Stimulated activated CD4-positive, alpha-beta T cell treated with anti-CD3 and anti-CD28 coated beads, Interleukin-12 subunit alpha, Interleukin-12 subunit beta, amount 100 ng/mL, for 48 hours (primary cell): ENCODE measurements at places on chromosomes 4 and X.

GRCh38 chr4:126899331-126899801, 733.4 kb upstream of the INTU start:
- no peak for DNase-seq

DNA sequence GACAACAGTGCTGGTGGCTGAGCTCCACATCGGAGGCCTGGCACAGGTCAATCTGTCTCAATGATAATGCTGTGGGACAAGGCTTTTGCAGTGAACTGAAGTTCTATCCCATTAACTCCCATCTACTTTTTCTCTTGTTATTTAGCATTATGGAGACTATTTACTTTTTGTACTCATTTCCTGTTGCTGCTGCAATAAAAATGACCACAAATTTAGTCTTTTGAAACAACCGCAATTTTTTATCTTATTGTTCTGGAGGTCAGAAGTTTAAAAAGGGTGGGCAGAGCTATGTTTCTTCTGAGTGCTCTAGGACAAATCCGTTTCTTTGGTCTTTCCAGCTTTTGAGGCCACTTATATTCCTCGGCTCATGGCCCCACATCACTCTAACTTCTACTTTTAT, 111.0 kb upstream of the PITX2 start:
- DNase-seq, result no peak

- no peak for DNase-seq
Measured at GRCh38 chr4:77148078-77148477, 8.9 kb upstream of the CCNG2 start.

- no peak for DNase-seq
Measured at GRCh38 chrX:39112143-39112542, 310.9 kb downstream of the MID1IP1 start.

GRCh38 chr4:67380154-67380553, 165.1 kb downstream of the CENPC start:
- DNase-seq, result no peak

DNA sequence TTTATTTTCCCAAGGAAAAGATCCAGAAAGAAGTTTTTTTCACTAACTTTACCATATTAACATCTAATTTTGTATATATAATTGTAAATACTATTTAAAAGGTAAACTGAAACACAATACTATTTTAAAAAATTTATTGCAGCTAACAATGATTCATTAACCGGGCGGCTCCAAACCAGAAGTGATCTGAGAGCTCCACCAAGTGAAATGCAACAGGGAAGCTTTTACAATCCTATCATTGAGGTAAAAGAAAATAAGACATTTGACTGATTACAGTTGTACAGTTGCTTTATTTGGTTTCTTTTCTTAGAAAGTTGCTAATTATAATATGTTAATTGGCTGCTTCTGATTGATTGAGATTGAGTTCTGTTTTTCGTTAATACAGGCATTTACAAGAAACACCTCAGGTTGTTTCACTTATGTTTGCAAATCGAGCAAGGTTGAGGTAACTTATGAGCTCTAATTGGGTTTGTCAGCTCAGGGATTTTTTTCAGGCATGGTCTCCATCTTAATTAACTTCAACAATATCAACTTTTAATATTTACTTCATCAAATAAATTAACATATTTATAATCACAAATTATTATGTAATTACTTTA, 220.2 kb upstream of the UGT8 start:
- no peak for DNase-seq

DNA sequence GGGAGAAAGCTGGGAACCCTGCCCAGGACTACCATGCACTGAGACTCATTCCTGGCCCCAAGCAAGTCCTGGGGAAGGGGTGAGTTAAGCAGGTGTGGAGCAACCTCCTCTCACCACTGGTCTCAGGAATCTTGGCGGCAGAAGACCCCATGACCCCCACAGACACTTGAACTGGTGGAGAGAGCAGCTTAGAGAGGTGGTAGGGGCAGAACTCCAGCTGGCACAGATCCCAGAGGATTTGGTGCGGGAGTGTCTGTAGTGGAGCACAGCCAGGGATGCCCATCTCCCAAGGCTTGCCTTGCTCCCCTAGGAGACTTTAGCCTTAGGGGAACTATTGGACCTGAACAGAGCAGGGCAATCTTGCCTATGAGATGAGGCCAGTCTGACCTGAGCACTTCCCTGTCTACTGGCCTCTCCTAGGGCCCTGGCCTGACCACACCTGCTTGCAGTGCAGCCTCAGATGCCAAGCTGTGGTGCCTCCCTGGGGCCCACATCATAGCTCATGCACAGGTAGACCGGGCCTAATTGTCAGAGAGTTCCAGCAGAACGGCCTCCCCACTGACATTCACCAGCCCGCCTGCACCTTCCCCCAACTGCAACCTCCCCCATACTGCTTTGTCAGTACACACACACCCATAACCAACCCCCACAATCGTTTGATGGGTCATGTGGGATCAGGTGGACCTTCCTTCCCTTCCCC, 78.0 kb downstream of the NAA11 start:
- DNase-seq, result no peak

GRCh38 chr4:151459375-151459774, 50.4 kb downstream of the FHIP1A start:
- DNase-seq, result no peak

DNA sequence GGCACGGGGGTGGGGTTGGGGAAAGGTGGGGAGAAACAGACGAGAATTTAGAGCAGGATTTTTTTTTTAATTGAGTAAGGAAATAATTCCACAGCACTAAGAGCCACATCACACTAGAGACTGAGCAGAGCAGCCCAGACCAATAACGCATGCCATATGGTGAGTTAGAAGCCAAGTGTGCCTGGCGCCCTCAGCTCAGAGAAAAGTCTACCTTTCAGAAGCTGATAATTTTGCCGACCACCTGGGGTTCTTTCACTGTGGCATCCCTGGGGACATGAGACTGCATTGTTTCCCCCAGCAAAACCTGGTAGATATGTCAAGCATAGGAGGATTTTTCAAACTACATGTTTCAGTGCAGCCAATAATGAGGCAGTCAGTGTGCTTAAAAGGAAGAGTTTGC, 516.8 kb downstream of the SMARCA1 start:
- DNase-seq, result no peak

GRCh38 chr4:109390115-109390768, 43.4 kb upstream of the SEC24B start:
- no peak for DNase-seq

GRCh38 chrX:15820106-15821073, 30.1 kb downstream of the ZRSR2 start:
- no peak for DNase-seq

- no peak for DNase-seq
Measured at GRCh38 chr4:112245383-112245782, 13.8 kb downstream of the AP1AR start.

- no peak for DNase-seq
Measured at GRCh38 chr4:10003666-10004065, 17.6 kb downstream of the SLC2A9 start.

- no peak for DNase-seq
Measured at GRCh38 chr4:184437565-184438265, 36.6 kb downstream of the IRF2 start.

DNA sequence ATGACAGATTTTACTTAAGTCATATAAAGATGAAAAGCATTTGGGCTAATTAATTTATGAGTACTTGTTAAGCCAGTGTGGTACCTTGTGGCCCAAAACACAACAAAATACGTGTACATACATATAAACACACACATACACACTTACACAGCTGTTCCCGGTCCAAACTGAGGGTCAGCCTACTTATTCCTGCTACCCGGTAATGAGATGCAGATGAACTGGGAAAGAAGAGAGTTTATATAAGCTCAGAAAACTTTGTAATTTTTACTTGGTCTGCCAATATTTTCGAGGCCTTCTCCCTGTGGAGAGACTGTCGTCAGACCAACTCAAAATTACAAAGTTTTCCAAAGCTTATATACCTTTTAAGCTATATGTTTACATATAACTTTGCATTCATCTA, 25.8 kb upstream of the PBDC1 start:
- DNase-seq, result no peak

DNA sequence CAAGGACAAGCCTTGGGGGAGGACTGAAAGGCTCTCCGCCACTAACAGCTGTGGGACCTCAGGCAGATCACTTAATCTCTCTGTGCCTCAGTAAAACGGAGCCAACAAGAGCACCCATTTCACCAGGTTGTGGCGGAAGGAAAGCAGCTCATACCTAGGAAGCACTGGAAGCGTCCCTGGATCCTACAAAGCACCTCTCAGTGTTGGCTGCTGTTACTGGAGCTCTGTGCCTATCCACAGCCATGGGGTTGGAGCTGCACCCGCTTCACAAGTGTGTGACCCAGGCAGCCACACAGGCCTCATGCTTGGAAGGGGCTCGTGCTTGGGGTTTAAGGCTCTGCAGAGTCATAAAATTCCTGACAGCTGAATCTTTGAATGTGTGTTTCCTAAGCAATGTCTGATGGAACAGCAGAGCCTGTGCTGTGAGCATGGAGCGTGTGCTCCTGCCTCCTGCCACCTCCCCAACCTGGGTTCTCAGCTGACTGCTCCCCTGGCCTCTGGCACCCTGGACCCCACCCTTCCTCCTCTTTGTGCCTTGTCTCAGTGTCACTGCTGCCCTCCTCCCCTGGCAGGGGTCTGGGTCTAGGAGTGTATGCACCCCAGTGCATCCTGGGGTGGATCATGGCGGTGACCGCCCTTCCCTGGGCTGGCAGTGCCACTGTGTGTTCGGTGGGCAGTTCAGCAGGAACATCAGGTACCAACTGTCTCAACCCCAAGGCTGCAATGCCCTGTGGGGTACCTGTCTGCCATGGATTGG, 14.4 kb upstream of the MAN2B2 start:
- DNase-seq, result no peak

GRCh38 chr4:2396781-2397368, 21.6 kb downstream of the ZFYVE28 start:
- DNase-seq, result no peak

DNA sequence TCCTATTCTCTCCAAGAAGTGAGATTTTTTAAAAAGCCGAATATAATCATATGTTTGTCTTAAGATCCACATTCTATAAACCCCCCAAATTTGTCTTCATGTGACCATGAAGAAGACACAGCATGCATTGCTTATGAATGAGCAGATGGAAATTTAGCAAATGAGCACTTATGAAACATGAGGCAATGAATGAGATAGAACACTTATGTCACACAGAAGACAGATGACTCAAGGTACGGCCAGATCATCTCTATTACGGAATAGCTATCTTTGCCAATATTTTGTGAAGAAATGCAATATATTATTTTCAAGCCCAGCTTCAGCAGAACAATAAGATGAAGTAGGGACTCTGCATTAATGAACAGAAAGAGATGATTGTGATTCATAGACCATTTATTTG, 21.4 kb downstream of the PHEX start:
- no peak for DNase-seq

DNA sequence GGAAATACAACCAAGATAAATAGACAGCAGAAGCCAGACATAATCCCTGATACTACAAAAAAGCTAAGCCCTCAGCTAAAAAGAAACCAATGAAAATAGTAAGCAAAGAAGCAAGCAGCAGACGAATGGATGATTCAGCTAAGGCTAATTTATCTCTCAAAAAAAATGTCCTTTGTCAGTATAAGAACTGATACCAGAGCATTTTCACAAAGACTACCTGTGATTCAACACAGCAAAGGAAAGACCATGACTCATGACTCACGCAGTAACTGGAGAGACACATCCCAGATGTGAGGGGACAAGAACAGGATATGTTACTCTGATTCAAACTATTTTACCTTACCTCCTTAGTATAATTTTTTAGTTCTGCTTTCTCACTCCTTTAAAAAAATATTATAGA, 22.7 kb upstream of the TMPRSS11F start:
- no peak for DNase-seq

DNA sequence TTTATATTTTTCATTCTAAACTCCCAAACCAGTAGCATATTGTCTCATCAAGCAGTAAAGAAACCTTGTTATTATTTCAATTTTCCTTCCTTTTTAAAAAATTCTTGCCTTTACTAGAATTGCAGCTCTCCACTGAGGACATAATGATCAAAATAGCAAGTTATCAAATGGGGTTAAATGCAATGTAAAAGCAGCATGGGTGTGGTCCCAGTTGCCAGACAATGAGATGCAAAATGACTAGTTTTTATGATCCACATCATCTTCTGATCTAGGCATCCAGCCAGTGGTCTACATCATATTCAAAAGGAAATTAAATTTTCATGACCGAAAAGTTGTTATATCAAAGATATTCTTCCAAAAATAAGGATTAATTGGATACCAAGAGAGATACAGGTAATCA, 427.9 kb upstream of the SMIM31 start:
- no peak for DNase-seq

GRCh38 chr4:3010998-3011397, 47.6 kb downstream of the GRK4 start:
- DNase-seq, result no peak

- no peak for DNase-seq
Measured at GRCh38 chr4:46870411-46870810, 38.6 kb downstream of the COX7B2 start.

DNA sequence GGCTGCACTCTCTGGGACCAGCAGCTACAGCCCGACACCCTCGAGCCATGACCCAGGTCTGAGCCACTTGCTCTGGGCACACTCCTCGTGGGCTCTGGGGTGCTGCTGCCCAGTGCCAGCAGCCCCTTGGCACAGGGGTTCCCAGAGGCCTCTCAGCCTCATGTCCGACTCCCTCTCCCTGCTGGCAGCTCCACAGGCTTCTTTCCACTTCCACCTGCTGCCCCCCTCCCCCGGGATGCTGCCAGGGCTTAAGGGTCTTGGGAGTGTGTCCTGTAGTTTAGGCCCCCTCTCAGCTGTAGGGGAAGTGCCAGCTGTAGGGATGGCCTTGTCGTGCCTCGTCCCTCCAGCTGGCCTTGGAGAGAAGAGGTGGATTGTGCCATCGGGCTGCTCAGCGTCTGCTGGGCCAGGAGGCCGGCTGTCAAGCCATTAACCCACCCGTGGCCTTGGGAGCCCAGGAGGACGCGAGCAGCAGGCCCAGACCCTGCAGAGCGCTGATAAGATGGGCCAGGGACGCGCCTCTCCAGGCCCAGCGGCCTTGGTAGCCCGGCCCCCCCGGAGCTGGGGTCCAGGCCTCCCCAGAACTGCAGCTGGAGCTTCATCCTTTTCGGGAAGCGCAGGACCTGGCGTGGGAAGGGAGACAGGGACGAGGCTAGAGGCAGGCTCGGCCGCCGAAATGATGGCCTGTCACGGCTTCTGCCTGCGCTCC, 1.0 kb upstream of the USP27X start:
- DNase-seq, result no peak

DNA sequence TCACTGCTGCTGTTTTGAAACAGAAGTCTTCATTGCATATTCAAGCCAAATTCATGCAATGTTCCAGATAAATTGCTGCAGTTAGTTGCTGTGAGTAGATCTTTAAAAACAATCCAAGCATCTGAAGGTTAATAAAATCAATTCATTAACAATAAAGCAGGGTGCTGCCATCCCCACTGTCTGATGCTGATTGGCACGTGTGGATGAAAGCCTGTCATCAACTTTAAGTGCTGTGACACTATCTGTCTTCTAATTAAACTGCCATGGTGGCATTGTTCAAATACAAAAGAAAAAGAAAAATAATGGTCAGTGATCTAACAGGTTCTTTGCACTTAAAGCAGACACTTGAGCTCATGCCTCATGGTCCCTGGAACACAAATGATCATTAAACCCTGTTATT, 63.0 kb upstream of the MND1 start:
- no peak for DNase-seq

- DNase-seq, result no peak
Measured at GRCh38 chr4:101156619-101157310, 190.6 kb downstream of the PPP3CA start.
